ENCODE measurements at places on chromosomes 16 and 17.

DNA sequence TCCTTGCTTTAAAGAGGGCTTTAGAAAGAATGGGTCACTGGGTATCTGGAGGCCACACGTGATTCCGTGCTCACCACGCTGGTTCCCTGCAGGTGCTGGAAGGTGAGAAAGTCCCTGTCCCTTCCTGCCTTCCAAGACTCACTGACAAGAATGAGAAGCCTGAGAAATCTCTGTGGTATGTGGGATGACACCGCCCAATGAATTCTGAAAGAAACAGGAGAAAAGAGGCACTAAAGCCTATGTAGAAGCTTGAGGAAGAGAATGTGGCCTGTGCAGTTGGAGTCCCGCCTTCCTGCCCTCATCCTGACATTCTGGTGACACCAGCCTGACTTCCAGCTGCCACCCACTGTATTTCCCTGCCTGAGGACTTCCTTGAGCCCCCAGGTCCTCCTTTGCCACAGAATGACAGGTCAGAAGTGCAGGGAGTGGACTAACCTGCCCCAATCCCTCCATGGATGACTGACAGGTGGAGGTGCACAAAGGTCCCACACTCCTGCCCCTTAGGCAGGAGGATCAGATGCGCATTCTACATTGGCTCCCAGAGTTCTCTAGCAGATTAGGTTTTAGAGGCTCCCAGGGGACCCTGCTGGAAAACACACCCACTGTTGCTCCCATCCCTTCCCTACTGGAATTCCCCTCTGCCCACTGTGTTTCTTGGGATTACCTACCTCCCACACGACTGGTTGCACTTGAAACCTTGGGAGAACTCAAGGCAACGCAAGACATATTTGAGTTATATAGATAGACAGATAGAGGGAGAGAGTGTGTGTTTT is 38.6 kb upstream of the TENT4B start:
- DNase-seq, result no peak

GRCh38 chr16:30604316-30604947 is 5.8 kb downstream of the ZNF689 start:
- no peak for DNase-seq

- no peak for DNase-seq
Measured at GRCh38 chr16:48408688-48409087, 23.5 kb upstream of the SIAH1 start.

DNA sequence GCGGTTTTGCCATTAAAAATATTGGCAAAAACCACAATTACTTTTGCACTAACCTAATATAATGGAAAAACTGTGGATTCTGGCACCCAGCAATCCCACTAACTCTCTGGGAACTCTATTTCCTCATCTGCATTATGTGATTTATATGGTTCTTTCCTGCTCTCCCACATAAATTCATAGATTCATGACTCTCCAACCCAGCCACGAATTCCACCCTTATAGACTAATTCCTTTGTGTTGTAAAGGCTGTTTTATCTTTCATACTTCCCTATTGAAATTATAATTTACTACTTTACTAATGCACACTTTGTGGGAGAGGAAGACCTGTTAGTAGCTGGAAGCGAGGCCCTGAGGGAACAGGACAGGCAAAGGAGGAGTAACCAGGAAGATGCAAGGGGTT is 88.4 kb upstream of the GNAO1 start:
- DNase-seq, result no peak

DNA sequence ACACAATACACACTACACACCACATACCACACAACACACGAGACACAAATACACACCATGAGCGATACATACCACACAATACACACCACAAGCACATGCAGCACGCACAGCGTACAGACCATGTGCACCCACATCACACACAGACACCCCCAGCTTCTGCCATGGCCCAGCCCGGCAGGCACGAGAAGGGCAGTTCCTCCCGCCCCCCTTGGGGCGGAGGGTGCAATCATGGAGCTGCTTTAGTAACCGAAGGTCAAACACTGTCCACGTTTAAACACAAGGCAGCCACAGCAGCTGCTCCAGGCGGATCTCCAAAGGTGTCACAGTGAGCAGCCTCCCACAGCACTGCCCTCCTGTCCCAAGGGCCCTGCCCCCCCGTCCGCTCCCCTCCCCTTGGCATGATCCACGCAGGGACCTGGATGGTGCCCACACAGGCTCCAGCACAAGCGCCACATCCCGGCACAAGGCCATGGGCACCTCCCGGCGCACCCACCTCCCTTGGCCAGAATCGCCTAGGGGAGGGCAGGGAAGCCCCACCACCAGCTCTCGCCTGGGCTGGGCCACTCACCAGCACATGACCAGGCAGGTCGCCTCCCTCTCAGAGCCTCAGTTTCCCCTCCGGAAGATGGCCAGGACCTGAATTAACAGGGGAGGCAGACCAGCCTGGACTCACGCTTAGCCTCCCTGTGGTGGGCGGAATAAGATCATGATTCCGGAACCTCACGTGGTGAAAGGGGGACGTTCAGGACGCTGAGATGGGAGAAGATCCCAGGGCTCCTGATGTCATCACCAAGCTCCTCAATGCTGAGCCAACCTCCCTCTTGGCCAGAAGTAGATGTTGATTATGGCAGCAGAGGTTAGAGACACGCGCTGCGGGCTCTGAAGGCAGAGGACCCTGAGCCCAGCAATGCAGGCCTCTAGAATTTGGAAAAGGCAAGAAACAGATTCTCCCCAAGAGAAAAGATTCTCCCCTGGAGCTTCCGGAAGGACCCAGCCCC is 32.6 kb upstream of the ZNF469 start:
- no peak for DNase-seq

- no peak for DNase-seq
Measured at GRCh38 chr16:1501630-1502029, 8.5 kb downstream of the TELO2 start.

- peak; percentile 5 for DNase-seq
Measured at GRCh38 chr17:60971515-60972369, 294.1 kb downstream of the BCAS3 start.

DNA sequence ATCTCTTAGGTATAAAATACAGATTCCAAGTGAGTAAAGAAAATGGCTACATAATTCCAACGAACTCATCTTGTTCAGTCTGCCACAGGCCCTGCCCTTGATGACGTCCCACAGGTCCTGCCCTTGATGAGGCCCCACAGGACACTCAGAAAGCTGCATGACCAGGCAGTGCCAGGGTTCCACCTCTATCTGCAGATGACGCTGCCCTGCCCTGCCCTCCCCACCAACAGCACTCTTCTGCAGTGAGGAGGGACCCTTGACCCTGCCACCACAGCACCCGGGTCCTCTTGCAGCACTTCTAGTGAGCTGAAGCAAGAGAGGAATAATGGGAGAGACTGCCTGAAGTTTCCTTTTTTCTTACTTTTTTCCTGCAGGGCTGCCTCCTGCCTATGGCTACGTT is 118.4 kb downstream of the VPS53 start:
- DNase-seq, result no peak

GRCh38 chr17:46962374-46962790 is 16.7 kb downstream of the RPRML start:
- no peak for DNase-seq

DNA sequence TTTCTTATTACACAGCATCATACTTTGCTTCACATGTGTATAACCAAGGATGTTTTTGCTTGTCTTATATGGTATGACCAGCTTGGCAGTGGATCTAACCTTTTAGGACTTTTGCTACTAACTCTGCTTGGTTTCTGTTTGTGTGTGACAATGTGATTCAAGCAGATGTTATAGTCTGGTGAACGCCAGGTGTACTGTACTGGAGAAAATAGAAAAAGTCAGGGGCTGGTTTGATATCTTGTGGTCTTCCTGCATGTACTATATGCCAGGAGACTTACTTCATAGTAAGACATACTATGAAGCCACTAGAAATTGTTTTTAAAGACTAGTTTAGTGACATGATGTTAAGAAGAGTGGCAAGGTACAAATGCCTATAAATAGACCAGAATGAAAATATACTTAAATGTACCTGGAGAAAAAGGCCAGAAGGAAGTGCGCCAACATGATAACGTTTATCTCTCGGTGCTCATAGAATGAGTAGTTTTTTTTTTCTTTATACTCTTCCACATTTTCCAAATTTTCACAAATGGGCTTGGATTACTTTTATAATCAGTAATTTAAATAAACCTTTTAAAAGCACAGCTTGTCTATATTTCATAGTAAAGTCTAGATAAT is 112.3 kb downstream of the PRKCA start:
- peak; percentile 35 for DNase-seq

- DNase-seq, result no peak
Measured at GRCh38 chr17:15263206-15263579, 1.9 kb downstream of the PMP22 start.

- DNase-seq, result no peak
Measured at GRCh38 chr17:45425125-45425983, 7.3 kb downstream of the ARHGAP27 start.

DNA sequence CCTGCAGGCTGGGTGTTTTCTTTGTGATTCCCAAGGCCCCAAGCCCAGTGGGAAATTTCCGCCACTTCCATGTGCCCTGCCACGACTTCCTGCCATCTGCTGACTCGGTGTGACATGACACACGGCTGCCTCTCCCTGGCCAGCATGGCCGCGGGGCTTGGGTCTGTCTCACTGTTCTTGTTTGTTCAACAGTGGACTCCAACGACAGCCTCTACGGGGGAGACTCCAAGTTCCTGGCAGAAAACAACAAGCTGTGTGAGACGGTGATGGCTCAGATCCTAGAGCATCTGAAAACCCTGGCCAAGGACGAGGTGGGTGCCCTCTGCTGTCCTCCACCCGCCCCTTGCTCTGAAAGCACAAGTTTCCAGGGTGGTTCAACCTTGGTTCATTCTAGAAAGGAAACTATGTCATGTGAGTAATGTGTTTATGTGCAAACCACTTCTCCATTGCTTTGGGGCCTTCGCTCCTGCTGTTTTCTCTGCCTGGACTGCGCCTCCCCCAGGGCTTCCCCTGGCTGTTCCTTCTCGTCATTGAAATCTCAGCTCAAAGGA is 26.8 kb downstream of the KNOP1 start:
- DNase-seq, result no peak

GRCh38 chr17:1764284-1764683 is 2.4 kb downstream of the SERPINF1 start:
- DNase-seq, result peak; percentile 69
